Adipose tissue (tissue), 3 donors: ENCODE measurements at places on chromosomes 12 and 14. TPM values are rescaled to one million over a fixed set of nuclear protein-coding genes. Genes with fewer than 3 reads are reported as not detected.

Gene SERPINA3
- polyA plus RNA-seq, result 78.2 TPM

Gene ABCD4
- 19.4 TPM for polyA plus RNA-seq

Gene NTN4
- polyA plus RNA-seq, result 12.9 TPM

Gene RNASE3
- polyA plus RNA-seq, result not detected

Gene DLGAP5
- not detected for polyA plus RNA-seq
